ENCODE measurements at places on chromosomes 13 and 19.

- DNase-seq = peak; percentile 33
Observed at GRCh38 chr19:38134540-38135149, 89.4 kb downstream of the DPF1 start.

- DNase-seq = no peak
Observed at GRCh38 chr13:96081888-96082287, 8.0 kb upstream of the HS6ST3 start.

- DNase-seq = no peak
Observed at GRCh38 chr19:16542910-16543472, 754 bp upstream of the CHERP start.

DNA sequence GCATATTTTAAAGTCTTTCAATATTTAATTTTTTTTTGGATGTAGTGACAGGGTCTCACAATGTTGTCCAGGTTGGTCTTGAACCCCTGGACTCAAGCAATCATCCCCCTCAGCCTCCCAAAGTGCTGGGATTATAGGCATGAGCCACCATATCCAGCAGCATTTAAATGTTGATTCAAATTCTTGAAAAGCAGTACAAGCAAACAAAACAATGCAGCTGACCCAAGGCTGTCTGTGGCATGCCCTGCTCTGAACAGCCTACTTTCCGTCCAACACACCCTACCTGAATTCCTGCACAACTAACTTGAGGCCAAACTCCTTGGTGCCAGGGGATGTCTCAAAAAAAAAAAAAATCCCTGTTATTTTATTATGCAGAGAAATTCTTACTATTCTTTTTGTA, 23.0 kb downstream of the NEK5 start:
- DNase-seq = no peak

GRCh38 chr13:111043575-111043982, 71.5 kb upstream of the ARHGEF7 start:
- DNase-seq = peak; percentile 28

GRCh38 chr19:45601524-45602374, at the start of gene GPR4:
TSS of gene GPR4 (minus strand) at chr19:45602212. CDS start at chr19:45591866, 10,346 bp downstream.
- DNase-seq = no peak

- peak; percentile 14 for DNase-seq
Observed at GRCh38 chr13:28347456-28348371, 147.2 kb downstream of the FLT1 start.

DNA sequence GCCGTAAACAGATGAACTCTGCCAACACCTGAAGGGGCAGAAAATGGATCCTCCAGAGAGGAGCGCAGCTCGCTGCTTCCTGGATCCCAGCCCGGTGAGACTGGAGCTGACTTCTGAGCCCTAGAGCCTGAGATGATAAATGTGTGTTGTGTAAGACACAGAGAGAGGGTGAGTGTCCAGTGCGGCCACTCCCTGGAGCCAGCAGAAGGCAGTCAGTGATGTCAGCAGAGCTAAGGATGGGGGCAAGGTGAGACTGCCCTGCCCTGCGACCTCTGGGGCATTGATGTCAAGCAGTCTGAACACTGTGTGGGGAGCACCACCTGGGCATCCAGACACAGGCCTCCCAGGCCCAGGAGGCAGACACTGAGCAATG, 9.7 kb upstream of the SLC35E1 start:
- DNase-seq = no peak

- no peak for DNase-seq
Observed at GRCh38 chr19:3374369-3375112, 8.2 kb downstream of the NFIC start.

DNA sequence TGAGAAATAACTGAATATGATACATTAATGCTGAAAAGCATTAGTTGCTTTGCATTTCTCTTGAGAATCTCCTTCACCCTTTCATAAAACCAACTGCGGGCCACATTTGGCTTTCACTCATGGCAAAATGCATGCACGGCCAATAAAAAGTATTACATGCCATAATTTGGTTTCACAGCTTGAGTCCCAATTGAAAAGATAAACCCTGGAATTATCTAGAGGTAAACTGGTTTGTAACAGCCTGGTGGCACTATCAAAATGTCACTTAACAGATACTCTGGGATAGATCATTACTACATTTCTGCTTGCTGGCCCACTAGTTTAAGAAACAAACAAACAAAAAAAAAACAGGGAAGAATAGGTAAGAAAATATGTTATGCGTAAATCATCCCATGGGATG, 3.9 kb downstream of the OBI1 start:
- no peak for DNase-seq

DNA sequence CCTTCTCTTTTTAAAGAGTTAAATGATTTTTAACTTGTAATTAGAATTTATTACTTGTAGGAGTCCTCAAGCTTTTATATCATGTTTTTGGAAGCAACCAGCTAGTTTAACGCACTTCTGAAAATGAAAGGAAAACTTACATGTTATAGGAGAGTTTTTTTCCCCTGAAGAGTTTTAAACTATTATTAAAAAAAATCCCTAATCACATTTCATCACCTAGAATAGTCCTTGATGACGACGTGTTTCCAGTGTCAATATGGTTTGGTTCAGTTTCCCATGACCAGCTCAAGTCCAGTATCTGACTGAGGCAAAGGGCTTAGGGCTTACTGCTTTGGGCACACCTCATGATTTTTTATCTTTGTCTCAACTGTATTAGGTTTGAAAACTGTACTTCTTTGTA, 36.0 kb downstream of the URI1 start:
- DNase-seq = no peak

GRCh38 chr19:56751078-56751489, 79.5 kb upstream of the ZNF835 start:
- no peak for DNase-seq

- no peak for DNase-seq
Observed at GRCh38 chr19:28126135-28126898, 1086.6 kb downstream of the UQCRFS1 start.

- peak; percentile 81 for DNase-seq
Observed at GRCh38 chr19:1248139-1248785, at the start of gene MIDN. TSS of gene MIDN (plus strand) at chr19:1248583. CDS start at chr19:1250297, 1,714 bp downstream.

- DNase-seq = peak; percentile 79
Observed at GRCh38 chr19:45125975-45126493, 33.1 kb downstream of the PPP1R37 start.

DNA sequence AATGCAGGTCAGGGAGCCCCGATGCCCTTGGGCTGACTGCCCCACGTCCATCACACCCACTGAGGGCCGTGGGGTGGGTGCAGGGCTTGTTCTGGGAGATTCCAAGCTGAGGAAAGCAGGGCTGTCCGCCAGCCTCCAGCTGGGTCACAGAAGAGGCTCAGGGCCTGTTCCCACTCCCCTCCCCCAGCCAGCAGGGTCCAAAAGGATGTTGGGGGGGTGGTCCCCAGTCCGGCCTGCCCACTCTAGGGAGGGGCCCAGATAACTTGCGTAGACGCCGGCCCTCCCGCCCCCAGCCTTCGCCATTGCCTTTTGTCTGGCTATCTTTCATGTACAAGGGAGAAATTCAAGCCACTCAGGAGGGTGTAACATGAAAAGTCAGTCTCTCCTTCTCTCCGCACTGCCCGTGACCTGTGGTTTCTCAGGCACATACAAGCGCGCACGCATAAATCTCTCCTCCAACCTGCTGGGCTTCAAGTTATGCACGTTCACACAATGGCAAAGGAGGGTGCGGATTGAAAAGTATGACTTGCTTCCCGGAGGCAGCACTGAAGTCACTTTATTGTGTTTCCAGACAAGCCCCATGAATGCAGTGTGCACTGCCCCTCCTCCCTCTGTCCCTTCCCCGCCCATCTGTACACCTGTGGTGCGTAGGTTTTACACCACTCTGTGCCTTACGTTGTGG, 20.2 kb downstream of the CARM1 start:
- no peak for DNase-seq

DNA sequence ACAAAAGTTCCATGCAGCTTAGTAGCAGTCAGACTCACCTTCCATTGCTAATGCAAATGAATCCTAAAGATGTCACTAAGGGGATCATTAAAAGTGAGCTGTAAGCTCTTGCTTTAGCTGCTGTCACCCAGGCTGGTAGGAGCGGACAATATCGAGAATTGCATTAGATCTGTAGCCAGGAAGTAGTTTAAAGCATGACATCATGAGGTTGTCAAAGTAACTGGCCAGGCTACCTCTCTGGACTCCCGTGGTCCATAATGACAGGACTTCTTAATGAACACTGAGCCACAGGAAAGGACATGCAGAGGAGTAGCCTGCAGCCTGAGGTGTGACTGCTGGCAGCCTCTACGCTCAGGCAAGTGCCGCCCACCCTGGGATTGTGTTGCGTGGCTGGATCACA, 522.3 kb upstream of the NBEA start:
- DNase-seq = no peak

GRCh38 chr19:56690670-56691069, 19.1 kb upstream of the ZNF835 start:
- DNase-seq = no peak

DNA sequence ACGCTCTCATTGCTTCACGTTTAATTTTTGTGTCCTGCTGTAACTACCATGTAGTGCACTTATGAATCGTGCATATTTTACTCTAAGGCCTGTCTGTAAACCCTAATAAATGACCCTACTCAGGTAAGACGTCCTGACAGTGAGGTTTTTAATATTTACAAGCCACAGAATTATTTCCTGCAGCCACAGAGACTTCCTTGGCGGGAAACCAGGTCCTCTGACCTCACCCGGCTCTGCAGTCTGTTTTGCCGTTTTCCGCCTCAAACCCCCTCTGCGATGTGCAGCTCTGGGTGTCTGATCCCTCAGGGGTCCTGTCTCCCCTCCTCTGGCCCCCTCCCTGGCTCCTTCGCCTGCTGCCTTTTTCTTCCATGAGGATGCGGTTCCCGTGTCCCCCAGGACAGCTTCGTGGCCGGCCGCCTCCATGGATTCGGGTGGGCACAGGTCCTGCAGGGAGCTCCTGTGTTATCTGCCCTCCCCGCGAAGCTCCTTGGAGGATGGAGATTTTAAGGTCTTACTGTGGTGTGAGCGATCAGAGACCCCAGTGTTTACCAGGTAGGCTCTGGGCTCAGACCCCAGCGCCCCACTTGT, 66.3 kb downstream of the MCF2L start:
- no peak for DNase-seq

DNA sequence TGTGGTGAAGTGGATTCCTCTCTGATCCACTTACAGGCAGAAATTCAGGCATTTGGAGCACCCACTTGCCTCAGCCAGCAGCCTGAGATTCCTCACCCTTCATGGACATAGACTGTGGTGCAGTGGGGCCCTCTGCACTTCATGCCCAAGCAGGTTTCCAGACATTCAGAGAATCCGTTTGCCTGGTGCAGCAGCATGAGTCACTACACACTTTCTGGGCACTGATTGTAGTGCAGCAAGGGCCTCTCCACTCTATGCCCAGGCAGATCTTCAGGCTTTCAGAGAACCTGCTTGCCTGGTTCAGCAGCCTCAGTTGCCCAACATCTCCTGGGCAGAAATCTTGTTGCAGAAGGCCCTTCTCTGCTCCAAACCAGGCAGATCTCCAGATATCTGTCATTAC, 920.9 kb downstream of the SLITRK5 start:
- DNase-seq = no peak

DNA sequence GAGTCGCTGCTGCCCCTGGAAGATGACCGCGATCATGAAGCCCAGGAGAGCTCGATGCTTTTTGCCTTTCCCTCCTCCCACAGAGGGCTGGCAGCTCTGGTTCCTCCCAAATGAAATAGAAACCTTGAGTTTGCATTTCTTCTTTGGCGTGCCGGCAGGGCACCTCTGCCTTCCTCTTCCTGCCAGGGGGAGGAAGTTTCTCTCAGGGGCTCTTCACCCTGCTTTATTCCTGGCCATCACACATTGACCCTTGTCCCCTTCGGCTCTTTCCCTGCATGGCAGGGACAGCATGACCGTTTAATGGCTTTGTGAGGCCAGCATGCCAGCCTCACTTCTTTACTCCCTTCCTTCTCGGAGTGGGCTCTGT, 47.9 kb downstream of the ACTN4 start:
- DNase-seq = peak; percentile 14

DNA sequence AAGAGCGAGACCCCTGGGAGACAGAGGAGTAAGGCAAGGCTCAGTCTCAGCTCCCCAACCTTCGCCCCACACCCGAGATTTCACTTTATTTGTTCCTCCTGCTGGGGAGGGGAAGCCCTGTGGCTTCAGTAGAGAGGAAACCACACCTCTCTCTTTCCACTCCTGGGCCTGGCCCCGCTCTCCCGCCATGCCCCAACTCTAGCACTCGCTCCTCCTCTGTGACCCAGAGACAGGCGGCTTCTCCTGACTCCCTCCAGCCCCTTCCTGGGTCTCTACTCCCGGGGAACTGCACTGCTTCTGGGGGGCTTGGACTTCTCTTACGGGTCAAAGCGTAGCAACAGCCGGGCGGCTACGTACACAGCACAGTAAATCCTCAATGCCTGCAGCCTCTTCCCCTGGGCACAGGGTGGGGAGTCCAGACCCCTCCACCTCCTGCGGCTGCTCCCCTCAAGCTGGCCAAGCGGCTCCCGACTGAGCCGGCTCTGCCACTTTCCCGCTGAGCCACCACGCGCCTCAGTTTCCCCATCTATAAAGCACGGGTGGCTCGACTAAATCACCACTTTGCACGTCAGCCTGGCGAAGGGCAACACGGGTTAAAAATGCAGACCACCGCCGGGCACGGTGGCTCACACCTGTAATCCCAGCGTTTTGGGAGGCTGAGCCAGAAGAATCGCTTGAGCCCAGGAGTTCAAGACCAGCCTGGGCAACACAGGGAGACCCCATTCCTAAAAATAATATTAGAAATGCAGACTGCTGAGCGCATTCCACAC, 1.4 kb downstream of the RNF126 start:
- DNase-seq = peak; percentile 82

GRCh38 chr13:45870232-45870631, 18.7 kb upstream of the SIAH3 start:
- DNase-seq = no peak

DNA sequence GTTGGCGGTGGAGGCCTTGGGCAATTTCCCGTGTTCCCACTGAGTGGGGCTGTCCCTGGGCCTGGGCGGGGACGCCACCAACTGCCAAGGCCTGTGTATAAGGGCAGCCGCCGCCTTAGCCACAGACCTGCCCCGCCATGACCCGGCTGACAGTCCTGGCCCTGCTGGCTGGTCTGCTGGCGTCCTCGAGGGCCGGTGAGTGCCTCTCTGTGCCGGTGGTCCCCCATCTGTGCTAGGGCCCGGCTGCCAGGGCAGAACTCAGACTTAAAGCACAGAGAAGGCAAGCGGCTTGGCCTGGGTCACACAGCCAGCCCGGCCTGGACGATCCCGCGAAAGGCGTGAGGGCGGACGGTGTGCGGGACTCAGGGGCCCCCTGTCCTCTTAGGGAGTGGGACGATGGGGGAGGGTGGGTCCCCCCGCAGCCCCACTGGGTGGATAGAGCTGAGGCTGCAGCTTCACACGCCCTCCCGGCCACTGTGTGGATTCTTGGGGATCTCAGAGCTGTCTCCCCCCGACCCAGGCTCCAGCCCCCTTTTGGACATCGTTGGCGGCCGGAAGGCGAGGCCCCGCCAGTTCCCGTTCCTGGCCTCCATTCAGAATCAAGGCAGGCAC, at the start of gene AZU1:
Gene AZU1 (plus strand): TSS at position 128 of the 612 bp plus-strand sequence. CDS start 10 bp downstream, at position 138.
- DNase-seq = no peak

DNA sequence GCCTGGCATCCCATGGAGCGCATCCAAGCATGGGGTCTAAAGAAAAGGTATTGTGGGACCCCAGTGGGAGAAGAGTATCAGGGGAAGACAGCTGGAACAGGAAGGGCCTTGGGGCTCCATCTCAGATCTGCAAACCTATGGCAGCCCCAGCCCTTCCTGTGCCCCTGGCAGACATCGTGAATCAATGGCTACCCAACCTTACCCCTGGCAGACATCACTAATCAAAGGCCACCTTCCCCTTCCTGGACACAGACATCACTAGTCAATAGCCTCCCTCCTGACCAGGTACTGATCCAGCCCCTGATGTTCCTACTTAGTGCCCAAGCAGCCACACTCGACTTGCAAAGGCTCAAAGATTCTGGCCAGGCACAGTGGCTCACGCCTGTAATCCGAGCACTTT, 15.8 kb downstream of the F2RL3 start:
- DNase-seq = no peak

Measured in activated CD4-positive, alpha-beta T cell treated with anti-CD3 and anti-CD28 coated beads, Interleukin-10, Interleukin-2, amounts not matched to agents 100 ng/mL and 50 ng/mL, durations not matched to agents 16 hours and 8 hours (primary cell).